ENCODE measurements at places on chromosomes 11 and 22.
A peak's percentile ranks its signal among the peaks of the same experiment; 100 is the strongest.

DNA sequence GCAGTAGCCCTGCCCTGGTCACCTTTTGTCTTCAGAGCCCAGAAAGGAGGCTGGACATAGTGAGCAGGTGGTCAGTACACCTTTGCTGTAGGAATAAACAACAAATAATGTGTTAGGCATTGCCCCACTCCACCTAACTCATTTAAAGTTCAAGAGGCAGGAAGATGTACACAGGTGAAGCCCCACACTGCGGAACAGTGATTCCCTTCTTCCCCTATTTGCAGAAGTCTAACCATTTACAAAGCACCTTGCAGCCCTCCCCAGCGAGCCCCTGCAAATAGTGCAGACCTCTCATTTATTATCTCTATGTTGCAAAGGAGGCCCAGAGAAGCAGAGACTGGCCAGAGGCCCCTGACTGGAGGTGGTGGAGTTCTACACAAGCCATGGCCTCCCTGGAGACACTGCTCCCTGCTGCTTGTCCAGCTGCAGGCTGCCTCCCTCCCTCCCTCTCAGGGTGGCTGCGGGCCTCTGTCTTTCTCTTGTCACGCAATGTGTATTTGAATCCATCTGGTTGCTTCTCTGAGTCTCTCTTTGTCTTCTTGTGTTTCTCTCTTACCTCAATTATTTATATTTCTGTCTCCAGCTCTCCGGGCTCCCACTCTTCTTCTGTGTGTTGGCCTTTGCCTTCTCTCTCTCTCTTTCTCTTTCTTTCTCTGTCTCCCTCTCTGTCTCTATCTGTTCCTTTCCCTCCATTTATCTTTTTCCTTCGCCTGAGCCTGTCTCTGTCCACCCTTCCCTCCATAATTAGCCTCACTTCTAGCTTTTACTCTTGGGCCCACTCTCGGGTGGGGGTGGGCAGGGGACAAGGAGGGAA, 59.1 kb upstream of the PRDM11 start:
- DNase-seq = peak; percentile 24

GRCh38 chr11:94649254-94649653, 82.1 kb downstream of the PIWIL4 start:
- no peak for DNase-seq

- no peak for DNase-seq
Measured at GRCh38 chr11:316891-317301, 3.1 kb downstream of the IFITM1 start.

DNA sequence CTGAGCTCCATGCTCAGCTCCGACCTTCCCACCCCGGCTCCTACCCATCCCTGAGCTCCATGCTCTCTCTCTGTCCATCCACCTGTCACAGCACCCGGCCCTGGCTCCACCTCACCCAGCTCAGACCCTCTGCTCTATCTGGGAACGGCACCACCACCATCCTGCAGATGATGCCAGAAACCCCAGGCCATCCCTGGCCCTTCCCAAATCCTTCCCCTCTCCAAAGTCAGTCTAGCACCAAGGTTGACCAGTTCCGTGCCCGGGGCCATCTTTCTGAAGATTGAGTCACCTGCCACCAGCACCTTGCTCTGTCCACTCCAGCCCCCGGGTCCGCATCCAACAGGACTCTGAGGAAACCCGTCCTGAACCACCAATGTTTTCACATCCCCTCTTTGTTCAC, 969.6 kb downstream of the BRD1 start:
- no peak for DNase-seq

DNA sequence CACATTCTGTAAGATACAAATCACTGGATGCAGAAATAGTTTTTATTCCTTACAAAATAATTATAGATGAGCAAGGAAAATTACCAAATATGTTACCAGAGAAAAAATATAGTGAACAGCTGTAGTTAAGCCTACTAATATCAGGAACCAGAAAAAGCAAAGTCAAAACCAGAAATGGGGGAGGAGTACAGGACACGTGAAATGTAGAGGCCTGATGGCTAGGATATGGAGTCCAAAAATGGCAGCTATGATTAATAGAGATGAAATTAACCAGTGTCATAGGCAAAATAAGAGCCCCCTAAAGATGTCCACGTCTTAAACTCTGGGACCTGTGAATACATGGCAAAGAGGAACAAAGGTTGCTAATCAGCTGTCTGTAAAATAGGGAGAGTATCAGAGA, 34.1 kb downstream of the MRE11 start:
- no peak for DNase-seq

- DNase-seq = no peak
Measured at GRCh38 chr11:68914761-68915160, 11.1 kb downstream of the IGHMBP2 start.

- peak; percentile 73 for DNase-seq
Measured at GRCh38 chr11:86608251-86608799, 64.1 kb downstream of the ME3 start.

GRCh38 chr11:65183201-65183891, 1.6 kb downstream of the CAPN1 start:
- DNase-seq = no peak

DNA sequence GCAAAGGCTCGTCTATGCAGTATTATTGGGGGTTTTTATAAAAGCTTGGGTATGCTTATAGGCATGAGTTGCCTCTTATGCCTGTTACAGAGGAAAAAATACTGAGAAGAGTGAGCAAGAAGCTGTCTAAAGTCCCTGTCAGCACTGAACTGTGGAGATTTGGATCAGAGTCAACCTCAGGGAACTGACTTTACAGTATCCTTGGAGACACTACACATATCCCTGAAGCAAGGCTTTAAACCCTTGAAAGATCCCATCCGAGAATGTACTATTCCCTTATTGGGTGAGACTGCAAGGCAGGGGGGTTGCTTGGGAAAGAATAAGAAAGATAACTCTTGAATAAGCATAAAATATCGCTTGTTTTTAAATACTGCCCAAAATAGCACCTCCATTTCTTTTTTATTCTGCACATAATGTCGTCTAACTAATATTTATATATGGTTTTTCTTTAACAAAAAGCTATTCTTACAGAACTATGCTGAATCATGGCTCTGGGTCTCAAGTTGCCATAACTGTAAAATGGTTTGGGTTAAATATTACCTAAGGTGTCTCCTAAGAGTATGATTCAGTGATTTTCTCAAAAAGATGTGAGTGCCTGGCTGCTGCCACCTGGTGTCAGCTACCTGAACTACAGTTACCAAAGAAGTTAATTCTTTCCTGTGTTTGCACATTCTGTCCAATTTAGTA, 1062.8 kb downstream of the DLG2 start:
- DNase-seq = peak; percentile 35

- peak; percentile 63 for DNase-seq
Measured at GRCh38 chr11:61756452-61757212, 4.2 kb downstream of the MYRF start.

GRCh38 chr11:69664901-69665300, 10.3 kb downstream of the LTO1 start:
- DNase-seq = no peak

GRCh38 chr11:27971171-27971570, 136.8 kb downstream of the KIF18A start:
- peak; percentile 56 for DNase-seq

DNA sequence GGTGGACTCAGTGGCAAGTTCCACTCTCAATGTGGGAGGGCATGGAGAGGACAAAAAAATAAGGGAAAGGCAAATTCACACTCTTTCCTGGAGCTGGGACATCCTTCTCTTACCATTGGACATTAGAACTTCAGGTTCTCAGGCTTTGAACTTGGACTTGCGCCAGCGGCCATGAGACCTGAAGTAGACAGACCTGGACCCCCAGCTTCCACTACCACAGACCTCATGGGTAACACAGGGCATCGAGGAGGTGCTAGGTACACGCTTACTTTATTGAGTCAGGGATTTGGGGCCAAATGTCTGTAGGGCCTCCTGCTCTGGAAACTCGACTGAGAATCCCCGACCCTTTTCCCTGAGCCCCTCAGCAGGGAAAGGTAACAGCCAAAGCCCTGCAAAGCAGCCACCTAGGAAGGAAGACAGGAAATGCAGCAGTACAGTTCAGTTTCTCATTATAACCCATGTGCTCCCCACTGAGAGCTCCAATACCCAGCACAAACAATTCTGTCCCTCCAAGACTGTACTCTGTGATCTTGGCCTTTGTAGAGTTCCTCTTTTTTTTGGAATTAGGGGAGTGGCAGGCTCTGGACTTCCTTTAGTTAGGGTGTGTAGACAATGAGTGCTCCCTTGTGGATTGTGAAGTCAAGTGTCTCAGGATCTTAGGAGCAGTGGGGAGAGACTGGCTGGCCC, 5.7 kb downstream of the CHRNA10 start:
- DNase-seq = no peak

DNA sequence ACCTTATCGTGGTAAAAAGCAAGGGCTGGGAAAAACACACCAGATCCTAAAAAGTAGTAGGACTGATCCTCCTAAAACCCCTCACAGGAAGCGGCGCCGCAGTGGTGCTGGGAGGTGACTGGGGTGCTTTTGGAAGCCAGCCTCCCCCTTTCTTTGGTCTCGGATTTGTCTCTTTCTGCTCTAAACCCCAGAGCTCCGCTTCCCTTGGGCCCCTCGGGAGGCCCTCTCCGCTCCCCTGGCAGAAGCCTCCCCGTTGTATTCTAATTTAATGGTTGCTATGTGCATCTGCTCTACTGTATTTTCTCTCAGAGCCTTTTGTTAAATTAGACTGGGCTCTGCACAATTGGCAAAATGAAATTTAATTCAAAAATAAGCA, 587.7 kb downstream of the OPCML start:
- DNase-seq = no peak

DNA sequence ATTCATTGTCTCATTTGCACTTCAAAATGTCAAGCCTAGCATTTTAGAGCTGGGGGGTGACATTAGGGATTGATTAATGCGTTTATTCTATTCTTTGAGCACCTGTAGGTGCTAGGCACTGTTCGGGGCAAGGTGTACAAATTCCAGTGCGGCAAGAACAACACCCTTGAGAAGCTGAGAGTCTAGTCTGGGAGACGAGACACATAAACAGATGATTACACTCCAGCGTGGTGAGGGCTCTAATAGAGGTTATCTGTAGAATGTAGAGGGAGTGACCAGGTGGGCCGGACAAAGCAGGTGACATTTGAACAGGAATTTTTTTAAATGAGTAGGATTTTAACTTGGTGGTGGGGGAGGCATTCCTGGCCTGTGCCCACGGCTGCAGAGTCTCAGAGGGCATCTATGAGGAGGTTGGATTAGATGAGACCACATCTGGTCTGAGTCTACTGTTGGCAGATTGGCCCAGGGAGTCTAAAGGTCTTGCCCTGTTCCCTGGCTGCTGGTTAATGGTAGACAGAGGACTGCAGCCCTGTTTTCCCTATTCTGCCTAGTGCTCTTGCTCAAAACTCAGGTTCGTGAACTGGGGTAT, 970 bp downstream of the CAT start:
- DNase-seq = no peak

- no peak for DNase-seq
Measured at GRCh38 chr11:108351468-108351867, 115.9 kb downstream of the C11orf65 start.

GRCh38 chr11:33033493-33033892, 5.9 kb upstream of the TCP11L1 start:
- no peak for DNase-seq

DNA sequence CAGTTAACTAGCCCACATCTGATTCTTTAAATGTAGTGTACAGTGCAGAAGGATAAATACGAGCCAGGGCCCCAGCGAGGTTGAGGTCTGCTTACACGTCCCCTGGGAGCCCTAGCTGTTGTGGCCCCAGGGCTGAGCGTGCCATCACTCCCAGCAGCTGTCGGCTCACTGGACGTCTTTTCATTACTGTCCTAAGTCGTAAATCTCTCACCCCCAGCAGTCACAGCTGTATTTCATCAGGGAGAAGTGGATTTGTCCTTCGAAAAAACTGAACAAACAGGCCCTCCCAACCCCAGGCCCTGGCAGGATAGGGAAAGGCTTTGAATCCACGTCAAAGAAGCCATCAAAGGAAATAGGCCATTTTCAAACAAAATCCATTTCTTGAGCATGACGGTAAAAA, 110.4 kb upstream of the CSNK2A3 start:
- DNase-seq = peak; percentile 41

GRCh38 chr11:40130427-40130826, 1329.0 kb downstream of the LRRC4C start:
- no peak for DNase-seq

- DNase-seq = no peak
Measured at GRCh38 chr11:119051440-119052162, 5.4 kb downstream of the HYOU1 start.

DNA sequence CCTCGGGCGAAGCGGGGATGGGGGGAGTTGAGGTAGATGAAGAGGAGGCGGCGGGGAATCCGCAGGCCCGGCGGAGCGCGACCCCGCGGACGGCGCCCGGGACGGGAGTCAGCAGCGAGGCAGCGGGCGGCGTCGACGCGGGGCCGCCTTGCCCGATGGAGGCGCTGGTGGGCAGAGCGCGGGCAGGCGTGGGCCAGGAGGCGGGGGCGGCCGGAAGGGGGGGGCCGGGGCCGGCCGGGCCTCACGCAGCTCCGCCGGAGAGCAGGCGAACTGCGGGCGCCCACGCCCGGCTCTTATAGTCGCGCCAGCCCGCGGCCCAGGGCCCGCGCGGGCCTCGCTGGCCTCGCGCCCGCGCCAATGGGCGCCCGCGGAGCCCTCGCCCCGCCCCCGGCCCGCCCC, at the start of gene IGF2:
TSS of gene IGF2 (minus strand) at position 267 of the 399 bp plus-strand sequence. CDS start 3,866 bp downstream, outside the sequence.
- DNase-seq = no peak

DNA sequence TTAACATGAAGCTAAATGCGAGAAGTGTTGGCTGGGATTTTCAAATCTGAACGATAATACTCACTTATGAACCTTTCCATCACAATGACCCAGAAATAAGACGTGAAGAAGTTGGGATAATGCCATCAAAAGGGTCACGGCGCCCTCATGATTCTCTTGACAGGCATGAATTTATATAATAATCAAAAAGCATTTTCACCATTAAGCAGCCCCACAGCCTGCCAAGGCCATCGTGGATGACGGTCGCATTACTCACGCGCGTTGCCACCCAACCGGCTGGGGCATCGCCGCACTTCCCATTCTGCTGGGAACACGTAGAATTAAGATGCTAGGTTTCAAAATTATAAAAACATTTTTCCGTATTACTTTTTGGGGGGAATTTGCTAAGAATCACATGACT, 18.9 kb upstream of the GAL start:
- no peak for DNase-seq

- peak; percentile 36 for DNase-seq
Measured at GRCh38 chr11:82043316-82043715, 690.3 kb downstream of the FAM181B start.

GRCh38 chr11:110123003-110123402, 29.8 kb downstream of the ZC3H12C start:
- peak; percentile 56 for DNase-seq

- DNase-seq = no peak
Measured at GRCh38 chr11:110162216-110162615, 69.0 kb downstream of the ZC3H12C start.

GRCh38 chr11:119982517-119983239, 155.2 kb downstream of the TRIM29 start:
- peak; percentile 18 for DNase-seq

DNA sequence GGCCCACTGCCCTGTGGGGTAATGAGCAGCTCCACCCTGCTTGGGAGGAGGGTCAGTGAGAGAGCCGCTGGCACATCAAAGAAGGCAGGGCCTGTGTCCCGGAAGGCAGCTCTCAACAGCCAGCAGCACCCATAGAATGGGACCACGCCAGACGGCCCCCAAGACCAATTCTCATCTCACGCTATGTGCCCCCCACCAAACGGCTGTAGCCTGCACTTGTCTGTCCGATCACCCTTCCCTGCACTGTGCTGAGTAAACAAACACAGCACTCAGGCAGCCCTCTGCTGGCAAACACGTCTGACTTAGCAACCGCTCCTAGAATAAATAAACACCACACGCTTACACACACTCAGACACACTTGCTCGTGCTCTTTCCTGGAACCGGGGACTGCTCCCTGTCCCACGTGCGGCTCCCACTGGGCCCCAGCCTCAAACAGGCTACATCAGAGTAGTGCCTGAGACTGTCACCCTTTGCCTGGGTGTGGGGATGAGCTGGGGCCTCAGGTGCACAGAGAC, 53.2 kb upstream of the CDON start:
- peak; percentile 51 for DNase-seq
